CD4-positive, CD25-positive, alpha-beta regulatory T cell (primary cell): ENCODE measurements at places on chromosomes 12 and 14. TPM values are rescaled to one million over a fixed set of nuclear protein-coding genes. Genes with fewer than 3 reads are reported as not detected.

RND1 gene
- 0.23 TPM for polyA plus RNA-seq

DHH gene
- polyA plus RNA-seq: not detected

NFE2 gene
- polyA plus RNA-seq: not detected

ZC2HC1C gene
- polyA plus RNA-seq: 0.49 TPM

TUBA1C gene
- polyA plus RNA-seq: 50.0 TPM

BIN2 gene
- 236 TPM for polyA plus RNA-seq

FAM90A1 gene
- 0.11 TPM for polyA plus RNA-seq

KRT83 gene
- polyA plus RNA-seq: not detected

SLC25A29 gene
- 1.2 TPM for polyA plus RNA-seq

STK38L gene
- 13.5 TPM for polyA plus RNA-seq

SPIC gene
- polyA plus RNA-seq: not detected

PARPBP gene
- polyA plus RNA-seq: 5.1 TPM

DNA sequence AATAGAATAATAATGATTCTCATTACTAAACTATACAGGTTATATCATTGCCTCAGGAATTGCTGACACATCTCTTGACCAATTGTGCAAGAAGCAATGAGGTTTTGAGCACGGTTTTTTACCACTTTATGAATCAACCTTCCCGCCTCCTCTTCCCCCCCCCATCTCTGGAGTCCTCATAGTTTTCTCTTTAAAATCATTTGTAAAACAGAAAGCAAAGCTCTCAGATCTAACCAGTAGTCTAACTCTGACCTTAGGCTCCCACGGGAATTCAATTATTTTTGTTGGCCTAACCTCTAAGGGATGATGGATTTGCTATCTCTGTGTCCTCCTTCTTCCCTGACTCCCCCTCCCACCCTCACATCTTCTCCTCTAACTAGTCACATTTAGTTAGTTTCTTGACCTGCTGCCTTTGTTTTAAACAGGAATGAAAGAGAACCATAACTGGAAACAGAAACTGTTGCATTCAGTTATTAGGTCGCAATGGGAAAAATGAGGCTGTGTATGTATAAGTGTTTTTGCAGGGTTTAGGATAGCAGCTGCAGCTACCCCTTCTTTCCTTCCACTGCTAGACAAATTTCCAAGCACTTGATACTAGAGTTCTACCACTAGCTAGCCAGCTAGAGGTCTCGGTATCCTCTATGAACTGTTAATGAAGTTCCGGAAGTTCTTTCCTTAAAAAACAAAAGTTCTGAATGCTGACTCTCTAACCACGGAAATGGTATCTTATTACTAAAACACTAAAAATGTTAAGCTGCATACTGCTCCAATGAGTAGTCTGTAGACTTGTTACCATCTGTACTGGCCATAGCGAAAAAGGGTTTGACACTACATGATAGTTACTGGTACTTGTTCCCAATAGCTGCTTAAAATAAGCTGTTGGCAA is 65.4 kb downstream of the TAOK3 start:
- DNase-seq: peak; percentile 38

- no peak for DNase-seq
Measured at GRCh38 chr12:40907115-40907527, 214.9 kb downstream of the CNTN1 start.

DNA sequence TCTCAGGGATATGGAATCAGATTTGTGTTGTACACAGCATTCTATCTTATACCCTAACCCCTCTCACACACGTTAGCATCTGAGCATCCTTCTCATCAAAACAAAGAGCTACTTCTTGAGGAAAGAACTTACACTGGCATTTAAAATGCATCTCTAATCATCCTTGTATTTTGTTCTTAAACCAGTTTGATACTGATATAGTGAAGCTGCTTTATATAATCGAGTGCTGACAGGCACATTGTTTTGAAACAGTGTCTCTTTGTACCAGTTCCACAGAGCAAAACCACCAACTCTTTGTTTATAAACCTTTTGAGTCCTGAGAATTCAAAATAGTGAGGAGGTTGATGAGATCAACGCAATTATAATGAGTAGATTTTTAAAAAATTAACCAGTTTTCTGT is 8.8 kb downstream of the GPR33 start:
- DNase-seq: no peak

GRCh38 chr14:88430976-88431375 is 45.5 kb downstream of the SPATA7 start:
- DNase-seq: no peak

GRCh38 chr14:68749487-68750475 is 43.1 kb downstream of the ZFP36L1 start:
- no peak for DNase-seq

DNA sequence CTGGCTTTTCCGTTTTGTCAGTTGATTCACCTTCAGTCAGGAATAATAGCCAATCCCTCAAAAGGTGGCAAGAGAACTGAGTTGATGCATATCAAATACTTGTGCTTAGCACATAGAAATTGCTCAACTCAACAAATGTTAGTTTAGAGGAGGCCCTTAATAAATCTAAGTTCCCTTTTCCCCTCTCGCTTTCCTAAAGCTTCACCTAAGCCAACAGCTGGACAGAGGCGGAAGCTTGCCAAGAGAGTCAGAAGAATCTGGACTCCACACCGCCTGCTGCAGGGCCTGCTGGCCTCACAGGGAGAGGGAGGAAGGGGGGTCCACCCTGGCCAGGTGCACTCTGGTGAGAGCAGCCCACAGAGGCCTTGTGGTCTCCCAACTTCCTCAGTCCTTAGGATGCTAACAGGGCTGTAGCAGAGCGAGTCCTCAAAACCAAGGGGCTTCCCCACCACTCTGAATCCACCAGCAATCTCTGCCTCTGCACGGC is 213.1 kb downstream of the CHST11 start:
- DNase-seq: peak; percentile 24

DNA sequence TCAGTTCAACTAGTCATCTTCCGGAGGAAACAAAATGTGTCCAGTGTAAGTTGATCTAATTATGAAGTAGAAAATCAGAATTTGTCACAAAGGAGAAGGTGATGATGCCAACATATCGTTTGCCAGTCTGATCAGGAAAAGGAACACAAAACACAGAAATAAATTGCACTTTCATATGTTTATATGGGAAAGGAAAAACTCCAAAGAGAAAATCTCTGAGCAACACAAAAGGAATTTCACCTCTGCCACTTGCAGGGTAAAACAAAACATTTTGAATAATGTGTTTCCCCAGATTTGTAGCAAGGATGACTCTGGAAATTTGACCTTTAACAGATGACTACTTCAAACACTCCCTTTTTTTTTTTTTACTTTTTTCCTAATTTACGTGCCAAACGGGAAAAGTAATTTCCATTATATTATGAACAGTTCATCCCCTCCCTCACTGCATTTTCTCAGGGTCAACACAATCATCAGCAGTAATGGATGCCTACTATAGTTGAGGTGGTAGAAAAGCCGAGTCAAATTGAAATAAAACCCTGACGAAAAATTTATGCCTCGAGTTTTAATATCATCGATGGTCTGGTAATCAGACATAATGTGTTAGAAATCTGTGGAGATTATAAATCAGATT is 25.6 kb downstream of the MGAT4C start:
- DNase-seq: no peak

- DNase-seq: no peak
Measured at GRCh38 chr12:62915204-62915529, 19.8 kb downstream of the PPM1H start.

GRCh38 chr12:72543777-72544467 is 271.8 kb downstream of the TRHDE start:
- DNase-seq: no peak

- DNase-seq: no peak
Measured at GRCh38 chr14:77151918-77152588, 10.5 kb upstream of the ZDHHC22 start.

GRCh38 chr12:100186071-100186470 is 14.5 kb upstream of the ACTR6 start:
- DNase-seq: no peak

DNA sequence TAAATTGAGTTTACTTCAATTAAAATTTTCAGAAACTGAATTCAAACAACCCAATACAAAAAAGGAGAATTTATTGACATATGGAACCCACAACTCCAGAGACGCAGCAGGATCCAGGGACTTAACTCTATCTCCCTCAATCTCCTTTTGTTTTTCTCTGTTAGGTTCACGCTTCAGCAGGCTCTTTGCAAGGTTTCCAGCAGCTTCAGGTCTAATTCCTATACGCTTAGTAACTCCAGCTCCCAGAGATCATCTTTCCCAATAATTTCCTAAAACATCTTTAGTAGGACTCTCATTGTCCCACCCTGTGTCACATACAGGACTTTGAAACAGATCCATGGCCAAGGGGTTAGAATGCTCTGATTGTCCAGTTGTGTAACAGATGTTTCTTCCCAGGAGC is 175.2 kb downstream of the RMST start:
- DNase-seq: no peak

DNA sequence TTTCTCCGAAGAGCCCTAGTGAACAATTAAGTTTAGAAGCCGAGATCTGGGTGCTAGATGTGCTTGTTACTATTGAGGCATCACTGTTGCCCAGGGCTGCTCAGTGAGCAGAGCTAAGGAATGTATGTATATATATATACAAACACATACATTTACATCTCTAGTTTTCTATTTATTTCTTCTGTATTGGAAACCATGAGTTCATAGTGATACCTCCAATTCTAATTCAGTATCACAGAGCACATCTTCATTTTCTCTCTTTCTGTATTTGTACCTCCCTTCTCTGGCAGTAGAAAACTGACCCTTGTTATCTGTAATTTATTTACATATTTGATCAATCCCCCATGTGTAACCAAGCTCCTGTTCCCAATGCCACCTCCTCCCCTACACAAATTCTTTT is 40.7 kb upstream of the FUT8 start:
- DNase-seq: no peak

GRCh38 chr12:51087818-51088217 is 4.4 kb upstream of the CSRNP2 start:
- peak; percentile 55 for DNase-seq

DNA sequence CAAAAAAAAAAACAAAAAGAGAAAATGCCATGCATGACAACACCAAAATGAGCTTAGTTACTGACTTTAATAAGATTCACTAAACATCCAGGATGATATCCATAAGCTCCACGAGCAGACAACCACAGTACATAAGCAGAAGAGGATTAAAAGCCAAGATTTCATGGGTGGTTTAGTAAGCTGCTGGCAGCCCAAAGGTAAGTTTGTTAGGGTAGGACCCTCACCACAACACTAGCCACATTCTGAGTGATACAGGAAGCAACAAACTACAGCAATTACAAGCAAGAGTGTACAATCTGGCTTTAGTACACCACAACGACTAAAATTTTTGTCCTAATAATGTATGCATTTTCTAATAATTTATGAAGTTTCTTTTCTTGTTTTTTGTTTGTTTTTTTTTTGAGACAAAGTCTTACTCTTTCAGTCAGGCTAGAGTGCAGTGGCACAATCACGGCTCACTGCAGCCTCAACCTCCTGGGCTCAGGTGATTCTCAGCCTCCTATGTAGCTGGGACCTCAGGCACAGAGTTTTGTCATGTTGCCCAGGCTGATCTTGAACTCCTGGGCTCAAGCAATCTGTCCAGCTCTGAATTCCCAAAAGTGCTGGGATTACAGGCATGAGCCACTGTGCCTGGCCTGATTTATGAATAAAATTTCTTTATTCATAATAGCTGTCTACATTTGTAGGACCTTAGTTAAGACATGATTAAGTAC is 221.4 kb downstream of the MED13L start:
- no peak for DNase-seq

DNA sequence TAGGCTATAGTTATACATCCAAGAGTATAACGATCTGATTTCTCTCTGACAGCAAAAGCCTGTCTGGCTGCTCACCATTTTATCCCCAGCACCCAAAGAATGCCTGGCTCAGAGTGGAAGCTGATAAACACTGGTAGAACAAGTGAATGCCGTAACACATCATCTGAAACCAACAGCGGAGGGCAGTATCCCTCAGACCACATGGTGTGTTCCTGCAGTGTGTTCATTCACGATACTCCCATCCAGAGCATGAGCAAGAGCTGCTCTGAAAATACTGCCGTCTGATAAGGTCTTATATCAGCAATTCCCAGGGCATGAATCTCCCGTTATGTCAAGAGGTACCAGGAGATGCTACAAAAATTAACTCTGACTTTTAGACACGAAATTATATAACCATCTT is 95.9 kb downstream of the TTC7B start:
- DNase-seq: no peak

GRCh38 chr12:107152315-107152714 is 59.0 kb upstream of the CRY1 start:
- no peak for DNase-seq

GRCh38 chr12:130179191-130179590 is 16.9 kb downstream of the FZD10 start:
- DNase-seq: no peak

GRCh38 chr12:67593461-67594330 is 54.8 kb upstream of the DYRK2 start:
- DNase-seq: peak; percentile 13

- peak; percentile 72 for DNase-seq
Measured at GRCh38 chr12:69254046-69254445, 14.7 kb downstream of the CPSF6 start.

DNA sequence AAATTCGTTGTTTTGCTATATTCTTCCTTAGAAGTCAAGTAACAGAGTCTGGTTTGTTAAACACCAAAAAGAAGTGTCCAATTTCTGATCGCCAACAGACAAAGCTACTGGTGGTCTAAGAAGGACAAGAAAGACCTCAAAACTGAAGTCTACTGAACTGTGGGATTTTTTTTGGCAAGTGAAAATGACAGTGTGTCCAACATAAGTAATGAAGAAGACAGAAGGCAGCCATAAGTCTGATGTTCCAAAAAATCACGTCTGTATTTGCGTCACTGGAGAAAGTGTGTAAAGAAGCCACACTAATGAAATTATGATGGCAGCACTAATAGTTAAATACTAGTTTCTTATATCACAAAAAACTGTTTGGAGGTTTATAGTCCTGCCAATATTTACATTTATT is 32.6 kb downstream of the WASHC3 start:
- DNase-seq: no peak

- DNase-seq: no peak
Measured at GRCh38 chr14:93665169-93665568, 123.1 kb downstream of the PRIMA1 start.

DNA sequence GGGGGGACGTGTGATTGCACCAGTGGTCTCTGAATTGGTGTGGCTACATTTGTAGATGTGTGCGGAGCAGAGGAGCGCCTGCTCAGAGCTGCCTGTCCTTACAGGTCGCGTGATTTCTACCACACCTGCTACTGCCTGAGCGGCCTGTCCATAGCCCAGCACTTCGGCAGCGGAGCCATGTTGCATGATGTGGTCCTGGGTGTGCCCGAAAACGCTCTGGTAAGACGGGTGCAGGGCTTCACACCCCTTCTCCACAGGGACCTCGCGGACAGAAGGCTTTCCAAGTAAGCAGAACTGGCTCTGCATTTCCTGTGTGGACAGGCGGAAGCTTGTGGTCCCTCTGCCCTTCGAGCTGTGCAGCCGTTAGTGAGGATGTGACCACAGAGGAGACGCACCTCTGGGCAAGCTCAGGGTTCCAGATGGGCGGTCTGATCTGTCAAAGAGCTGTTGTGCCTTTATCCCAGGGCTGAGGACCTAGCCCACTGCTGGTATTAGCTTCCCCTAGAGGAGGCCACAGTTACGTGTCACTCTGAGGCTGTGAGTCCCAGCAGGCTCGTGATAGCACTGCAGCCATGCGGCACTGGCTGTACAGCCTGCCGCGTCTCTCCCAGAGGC is 47.7 kb downstream of the MAX start:
- DNase-seq: no peak
